Left renal pelvis (tissue), 4 donors: ENCODE measurements at places on chromosomes 2 and 18.

DNA sequence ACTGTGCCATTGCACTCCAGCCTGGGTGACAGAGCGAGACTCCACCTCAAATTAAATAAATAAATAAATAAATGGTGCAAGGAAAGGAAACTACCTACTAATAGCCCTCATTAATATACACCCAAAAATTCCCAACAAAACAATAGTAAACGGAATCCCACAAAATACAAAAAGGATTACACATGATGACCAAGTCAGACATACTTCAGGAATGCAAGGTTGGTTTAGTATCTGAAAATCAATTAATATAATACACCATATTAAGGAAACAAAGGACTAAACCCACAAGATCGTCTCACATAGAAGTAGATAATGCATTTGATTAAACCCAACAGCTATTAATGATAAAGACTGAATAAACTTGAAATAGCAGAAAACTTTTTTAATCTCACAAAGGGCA is 307.4 kb downstream of the TGIF1 start:
- DNase-seq: no peak

DNA sequence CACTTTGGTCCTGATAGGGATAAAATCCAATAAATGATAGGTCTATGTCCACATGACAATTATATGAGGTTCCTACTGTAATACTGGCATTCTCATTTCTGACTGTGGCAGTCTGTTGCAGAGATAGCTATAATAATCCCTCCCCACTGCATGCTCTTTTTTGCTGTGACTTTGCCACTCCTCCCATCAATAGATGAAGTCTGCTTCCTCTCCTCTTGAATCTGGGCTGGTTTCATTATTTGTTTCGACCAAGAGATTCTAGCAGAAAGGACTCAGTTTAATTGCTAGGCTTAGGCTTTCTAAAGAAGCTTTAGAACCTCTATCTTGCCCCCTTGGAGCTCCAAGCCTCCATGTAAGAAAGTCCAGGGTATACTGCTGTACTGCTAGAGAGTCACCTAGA is 23.3 kb upstream of the CREB1 start:
- no peak for DNase-seq

- no peak for DNase-seq
Measured at GRCh38 chr2:154158101-154158500, 286.4 kb downstream of the GALNT13 start.

GRCh38 chr2:159892990-159893810 is 95.2 kb upstream of the CD302 start:
- no peak for DNase-seq

GRCh38 chr2:11018651-11019185 is 107.0 kb downstream of the KCNF1 start:
- no peak for DNase-seq

DNA sequence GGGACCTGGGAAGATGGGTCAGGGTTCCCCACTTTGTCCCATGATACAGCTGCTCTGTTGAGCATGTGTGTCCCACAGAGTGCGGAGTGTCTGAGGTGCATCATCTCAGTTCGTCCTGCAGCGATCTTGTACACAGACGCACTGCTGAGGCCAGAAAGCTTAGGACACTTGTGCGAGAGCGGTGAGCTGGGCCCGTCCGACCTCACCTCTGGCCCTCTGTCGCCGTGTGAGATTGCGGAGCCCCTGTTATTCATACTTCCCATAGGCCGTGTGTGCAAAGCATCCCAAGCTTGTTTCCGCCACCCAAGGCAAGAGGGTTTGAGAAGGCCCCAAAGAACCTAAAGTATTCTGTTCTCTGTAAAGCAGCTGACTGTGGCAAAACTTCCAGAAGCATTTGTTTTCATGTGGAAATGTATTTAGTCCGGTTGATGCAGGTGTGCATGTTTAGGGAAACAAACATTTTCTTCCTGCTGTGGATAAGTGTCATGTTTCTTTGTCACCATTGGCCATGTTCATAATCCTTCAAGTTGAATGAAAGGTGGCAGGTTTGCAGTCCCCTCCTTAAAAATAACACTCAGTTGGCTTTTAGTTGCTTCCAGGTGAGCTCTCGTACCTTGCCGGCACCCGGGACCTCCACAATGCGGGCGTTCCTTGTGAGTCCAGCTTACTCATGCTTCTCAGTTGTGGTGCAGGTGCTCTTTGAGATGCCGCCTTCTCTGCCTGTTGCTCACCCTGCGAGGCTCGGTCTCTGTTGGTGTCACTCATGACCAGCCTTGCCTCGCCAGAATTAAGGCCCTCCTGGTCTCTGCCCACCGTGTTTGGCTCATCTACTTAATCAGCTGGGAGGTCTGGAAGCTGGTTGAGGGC is 5.3 kb downstream of the AGAP1 start:
- DNase-seq: no peak

DNA sequence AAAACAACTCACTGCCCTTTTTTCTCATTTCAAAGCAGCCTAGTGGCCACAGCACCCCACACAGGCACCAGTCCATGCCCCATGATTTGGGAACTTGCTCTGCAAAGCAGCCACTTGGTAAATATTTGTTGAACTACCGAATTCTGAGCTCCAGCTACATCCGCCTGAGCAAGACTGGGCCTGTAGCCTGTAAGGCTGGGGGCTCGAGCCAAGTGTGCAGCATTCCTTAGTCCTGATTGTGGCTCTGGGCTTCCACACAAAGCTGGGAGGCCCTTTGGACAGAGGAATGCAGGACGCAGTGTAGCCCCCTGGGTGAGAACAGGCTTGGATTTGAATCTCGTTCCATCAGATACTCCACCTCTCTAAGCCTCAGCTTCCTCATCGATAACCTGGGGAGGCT is 88.4 kb downstream of the ACTR2 start:
- DNase-seq: no peak
